Stimulated activated CD4-positive, alpha-beta T cell treated with anti-CD3 and anti-CD28 coated beads, Interleukin-4, amount 100 ng/mL, for 48 hours (primary cell): ENCODE measurements at places on chromosomes 2 and 18.

- no peak for DNase-seq
Observed at GRCh38 chr2:23757686-23758433, 169.1 kb downstream of the ATAD2B start.

DNA sequence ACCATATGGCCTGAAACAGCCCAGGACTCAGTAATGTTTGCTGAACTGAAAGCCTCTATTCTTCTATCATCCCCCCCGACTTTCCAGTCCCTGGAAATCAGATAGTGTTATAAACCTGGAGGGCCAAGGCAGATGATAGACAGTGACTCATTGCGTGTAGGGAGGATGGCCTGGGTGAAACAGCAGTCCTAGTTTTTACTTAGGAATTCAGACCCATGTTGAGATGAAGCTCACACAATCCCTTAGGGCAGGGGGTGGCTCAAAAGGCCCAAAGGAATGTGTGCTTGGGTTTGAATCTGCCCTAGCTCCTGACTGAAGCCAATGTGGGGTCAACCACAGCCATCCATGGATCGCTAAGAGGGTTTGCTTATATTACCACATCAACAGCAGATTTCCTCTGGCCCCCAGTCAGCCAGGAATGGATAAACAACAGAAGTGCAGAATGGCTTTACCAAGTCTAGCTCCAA lies 43.9 kb upstream of the STPG4 start:
- no peak for DNase-seq

DNA sequence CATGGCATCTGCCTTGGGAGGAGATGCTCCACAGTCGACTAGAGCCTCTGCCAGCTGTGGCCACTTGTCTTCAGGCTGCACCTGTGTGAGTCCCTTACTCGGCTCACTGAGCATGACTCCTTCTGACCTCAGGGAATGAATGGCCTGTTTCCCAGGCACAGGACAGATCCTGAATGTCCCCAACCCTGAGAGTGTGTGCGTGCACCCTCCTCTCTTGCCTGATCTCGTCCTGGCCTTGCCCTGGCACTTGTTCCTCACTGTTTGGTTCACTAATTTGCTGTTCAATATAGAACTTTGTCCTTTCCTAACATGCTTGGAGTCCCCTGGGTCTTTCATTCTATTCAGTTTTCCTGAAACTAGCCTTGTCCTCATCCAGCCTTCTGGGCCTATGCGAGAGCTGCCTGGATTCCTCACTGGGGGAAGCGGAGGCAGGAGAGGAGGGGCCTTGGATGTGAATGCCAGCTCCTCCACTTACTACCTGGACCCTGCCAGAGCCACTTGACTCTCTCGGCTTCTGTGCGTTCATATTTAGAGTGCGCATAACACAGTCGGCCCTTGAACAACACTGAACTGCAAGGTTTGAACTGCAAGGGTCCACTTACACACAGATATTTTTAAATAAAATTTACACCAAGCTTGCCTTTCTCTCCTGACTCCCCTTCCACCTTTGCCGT lies 184.8 kb downstream of the ACKR3 start:
- DNase-seq = no peak

DNA sequence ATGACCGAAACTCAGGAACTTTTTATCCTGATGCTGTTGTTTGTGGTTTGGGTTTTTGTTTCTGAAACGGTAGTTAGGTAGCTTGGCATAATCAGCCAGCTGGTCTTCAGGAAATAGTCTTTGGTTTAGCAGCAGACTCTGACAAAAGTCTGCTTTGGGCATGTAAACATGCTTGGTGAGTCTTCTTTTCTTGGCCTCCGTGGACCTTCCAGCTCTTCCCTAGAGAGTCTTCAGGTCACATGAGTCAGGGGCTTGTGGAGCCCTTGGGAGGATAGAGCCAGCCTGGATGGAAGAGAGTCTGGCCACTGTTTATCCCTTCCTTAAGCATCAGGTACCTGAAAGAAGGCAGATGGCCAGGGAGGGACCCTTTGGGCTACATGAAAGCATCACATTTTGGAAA lies 154.5 kb downstream of the MGAT5 start:
- no peak for DNase-seq

GRCh38 chr2:227772197-227772661 lies 26.5 kb downstream of the SCYGR8 start:
- no peak for DNase-seq

DNA sequence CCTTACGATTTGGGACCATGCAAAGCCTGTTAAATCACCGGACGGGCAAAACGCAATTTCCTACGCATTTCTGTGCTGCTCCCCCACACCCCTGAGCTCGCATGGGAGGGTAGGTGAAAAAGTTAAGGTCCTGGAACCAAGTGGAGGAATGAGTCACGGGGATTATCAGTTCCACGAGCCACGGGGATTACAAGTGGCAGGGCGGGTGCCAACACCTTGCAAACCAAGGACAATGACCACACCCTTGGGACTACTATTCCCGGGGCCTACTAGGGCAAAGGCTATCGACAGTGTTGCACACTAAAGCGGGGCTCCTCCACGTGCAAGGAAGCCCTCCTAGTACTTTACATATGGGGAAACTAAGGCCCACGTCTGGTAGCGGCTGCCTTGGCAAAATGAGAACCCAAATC lies 447 bp downstream of the RETSAT start:
- no peak for DNase-seq

GRCh38 chr2:10522170-10522448 lies 74.0 kb upstream of the ODC1 start:
- DNase-seq = no peak

- DNase-seq = no peak
Observed at GRCh38 chr18:28999726-29000125, 822.8 kb upstream of the CDH2 start.

- DNase-seq = no peak
Observed at GRCh38 chr2:208255557-208256106, 761 bp upstream of the IDH1 start.

- DNase-seq = no peak
Observed at GRCh38 chr2:64931246-64932115, 57.7 kb upstream of the SLC1A4 start.

DNA sequence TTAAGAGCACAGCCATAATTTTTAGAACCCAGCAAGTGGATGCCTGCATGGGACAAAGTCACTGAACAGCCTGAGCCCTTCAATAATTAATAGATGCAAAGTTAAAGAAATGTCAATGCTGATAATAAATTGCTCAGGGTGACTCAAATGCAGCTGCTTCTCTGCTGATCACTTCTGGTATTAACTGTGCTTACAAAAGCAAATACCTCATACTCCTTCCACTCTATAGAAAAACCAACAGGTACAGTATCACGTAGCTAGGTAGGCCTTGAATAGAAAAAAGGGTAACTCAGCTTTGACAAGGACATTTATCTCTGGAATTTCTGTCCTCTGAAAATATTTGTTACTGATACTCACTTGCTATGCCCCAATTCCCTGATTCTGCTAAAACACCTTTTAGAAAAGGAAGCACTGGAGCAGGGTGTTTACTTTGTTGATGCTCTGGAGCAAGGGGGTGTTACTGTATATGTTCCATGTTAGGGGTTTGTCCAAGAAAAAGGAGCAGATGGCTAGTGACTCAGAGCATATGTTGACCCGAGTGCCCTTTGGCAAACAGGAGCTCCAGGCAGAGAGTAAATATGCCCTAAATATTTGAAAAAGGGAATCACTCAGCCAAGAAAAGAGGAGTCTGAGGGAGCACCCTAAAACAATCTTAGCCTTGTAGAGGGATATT lies 59.1 kb upstream of the RTN4 start:
- no peak for DNase-seq

- DNase-seq = peak; percentile 28
Observed at GRCh38 chr2:31318361-31319336, 84.7 kb downstream of the EHD3 start.

- no peak for DNase-seq
Observed at GRCh38 chr2:123493687-123494086, 531.4 kb upstream of the CNTNAP5 start.

DNA sequence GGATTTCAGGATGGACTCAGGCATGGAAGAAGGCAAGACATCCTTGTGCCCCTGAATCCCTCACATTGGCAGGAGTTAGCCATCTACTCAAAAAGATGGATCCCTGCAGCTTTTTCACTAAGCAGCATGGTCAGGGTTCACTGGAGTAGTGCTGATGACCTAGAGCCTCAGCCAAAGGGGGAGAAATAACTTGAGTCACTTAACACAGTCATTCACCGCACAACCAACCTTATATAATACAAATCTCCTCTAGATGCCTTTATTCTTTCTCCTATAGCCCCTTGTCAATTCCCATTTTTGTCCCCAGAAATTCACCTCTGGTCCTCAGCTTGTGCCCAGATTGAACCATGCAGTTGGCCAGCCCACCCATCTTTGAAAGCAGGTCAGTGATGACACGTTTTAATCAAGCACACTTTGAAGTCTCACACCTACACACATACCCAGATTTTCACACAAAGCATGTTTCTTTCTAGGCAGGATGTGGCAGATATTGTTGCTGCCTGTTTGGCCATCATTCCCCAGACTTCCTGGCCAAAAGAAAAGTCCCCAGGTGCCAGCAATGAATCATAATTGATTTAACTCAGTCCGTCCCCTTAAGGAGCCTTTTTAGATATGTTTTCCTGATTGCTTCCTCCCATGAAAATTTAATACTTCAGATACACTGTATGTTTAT lies 84.2 kb downstream of the LBH start:
- no peak for DNase-seq

DNA sequence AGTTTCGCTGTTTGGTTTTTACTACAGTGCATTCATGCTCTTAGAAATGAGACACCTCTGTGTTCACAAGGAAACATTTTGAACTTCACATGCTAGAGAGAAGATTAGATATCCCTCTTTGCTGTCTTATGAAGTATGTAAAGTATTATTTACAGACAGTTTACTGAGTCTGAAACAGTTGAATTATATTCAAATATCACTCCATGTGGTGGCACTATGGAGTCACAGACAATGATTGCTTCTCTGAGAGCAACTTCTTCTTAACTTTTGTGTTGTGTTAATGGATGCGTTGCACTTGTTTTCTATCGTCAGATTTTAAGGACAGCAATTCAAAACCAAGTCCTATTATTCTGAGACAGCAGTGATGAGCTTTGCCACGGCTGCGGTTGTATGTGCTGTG lies 823.6 kb downstream of the GALR1 start:
- DNase-seq = no peak

GRCh38 chr2:143764261-143764660 lies 635.0 kb downstream of the ARHGAP15 start:
- DNase-seq = no peak

DNA sequence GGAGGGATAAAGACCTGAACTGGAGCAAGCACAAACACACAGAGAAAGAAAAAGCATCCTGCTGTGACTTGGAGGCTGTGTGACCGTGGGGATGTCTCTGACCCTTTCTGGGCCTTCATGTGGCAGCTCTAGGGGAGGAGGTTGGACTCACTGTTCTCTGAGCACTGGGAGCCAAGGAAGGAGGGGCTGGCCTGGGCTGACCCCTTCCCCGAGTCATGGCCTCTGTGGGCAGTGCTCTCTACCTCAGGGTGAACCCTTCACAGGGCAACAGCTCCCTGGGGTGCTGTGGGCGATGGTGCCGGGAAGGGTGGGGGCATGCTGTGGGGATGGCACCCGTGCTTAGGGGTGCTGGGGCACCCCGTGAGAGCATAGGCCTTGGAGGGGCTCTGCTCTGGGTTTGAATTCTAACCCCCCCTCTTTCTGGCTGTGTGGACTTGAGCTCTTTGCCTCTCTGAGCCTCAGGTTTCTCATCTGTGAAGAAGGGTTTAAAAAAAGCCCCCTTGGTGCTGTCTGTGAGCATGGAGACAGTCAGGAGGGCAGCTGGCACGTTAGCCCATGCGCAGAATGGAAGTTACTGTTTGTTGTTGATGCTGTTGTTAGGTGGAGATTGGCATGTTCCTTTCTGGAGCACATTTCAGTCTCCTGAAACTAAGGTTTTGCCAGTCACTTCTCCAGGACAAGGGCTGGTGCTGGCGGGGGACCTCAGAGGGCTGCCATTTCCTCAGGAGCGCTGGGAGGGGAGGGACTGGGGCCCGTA lies 700 bp downstream of the TOGARAM2 start:
- DNase-seq = no peak

DNA sequence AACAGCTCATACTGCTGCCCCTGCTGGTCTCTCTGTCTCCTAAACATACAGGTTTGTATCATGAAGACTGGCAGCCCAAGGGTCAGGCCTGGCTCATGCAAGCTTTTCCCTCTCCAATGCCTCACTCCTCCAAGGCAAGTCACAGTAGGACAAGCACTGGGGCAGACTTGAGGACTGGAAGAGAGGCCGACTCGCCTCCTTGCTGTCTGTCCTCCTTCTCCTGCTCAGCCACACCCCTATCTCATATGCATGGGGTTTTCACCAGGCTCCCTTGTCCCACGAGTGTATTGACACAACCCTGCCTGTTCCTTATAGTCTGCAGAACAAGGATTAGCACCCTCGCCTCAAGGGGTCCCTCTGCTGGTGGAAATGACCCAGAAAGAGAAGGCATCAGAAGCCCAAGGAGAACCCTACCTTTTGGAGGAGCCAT lies 223.7 kb downstream of the SOX11 start:
- peak; percentile 2 for DNase-seq

GRCh38 chr2:228866781-228867180 lies 404.3 kb downstream of the PID1 start:
- no peak for DNase-seq

GRCh38 chr2:170610615-170611014 lies 104.5 kb upstream of the SP5 start:
- DNase-seq = no peak

- no peak for DNase-seq
Observed at GRCh38 chr2:237139123-237139675, 53.5 kb downstream of the COPS8 start.

GRCh38 chr18:25080211-25080610 lies 271.8 kb downstream of the ZNF521 start:
- no peak for DNase-seq

DNA sequence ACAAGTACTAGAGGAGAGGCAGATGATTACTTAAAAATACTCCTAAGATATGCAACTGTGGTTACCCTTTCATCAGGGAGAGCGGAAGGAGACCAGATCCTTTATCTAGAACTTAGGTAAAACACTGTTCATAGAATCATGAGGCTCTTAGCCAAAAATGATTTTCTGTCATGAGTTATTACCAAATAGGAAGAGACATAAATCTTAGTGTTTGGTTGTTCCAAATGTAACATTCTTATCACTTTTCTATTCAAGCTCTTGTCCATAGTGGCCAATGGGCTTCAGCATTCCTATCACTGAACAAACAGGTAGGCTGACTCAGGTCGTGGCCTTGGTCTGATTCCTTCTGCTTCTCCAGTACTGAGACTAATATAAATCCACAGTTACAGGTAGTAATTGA lies 38.5 kb downstream of the RPRD1A start:
- DNase-seq = no peak

GRCh38 chr18:9913151-9913525 lies 678 bp upstream of the VAPA start:
- no peak for DNase-seq

DNA sequence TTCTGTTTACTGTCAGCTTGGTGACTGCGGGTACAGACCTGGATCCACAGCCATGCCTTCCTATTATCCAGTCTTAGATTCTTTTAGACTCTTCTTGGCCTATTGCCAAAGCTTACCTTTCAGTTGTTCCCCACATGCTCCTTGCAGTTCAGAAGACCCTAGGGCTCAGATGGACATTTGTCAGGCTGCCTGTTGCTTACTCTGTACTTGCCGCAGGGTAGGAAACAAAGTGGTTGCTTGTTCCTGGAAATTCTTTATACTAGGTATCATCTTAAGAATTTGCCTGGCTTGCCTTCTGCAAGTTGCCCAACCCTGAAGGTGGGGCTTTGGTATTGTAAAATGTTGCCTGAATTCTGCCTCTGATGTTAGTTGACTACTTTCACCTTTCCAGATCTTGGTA lies 24.4 kb downstream of the CD28 start:
- DNase-seq = no peak

GRCh38 chr2:33419581-33420200 lies 56.8 kb upstream of the RASGRP3 start:
- DNase-seq = no peak

- no peak for DNase-seq
Observed at GRCh38 chr2:33628031-33628827, 29.1 kb upstream of the FAM98A start.
